ENCODE measurements at places on chromosomes 11 and 22. TPM values are rescaled to one million over a fixed set of nuclear protein-coding genes. Genes with fewer than 3 reads are reported as not detected.

The IFITM10 gene
- 2.2 TPM for total RNA-seq

The FOLR2 gene
- not detected for total RNA-seq

The ANO5 gene
- 0.16 TPM for total RNA-seq

The SPDYC gene
- total RNA-seq = not detected

The ENTHD1 gene
- not detected for total RNA-seq

The ADAMTS8 gene
- not detected for total RNA-seq

The ACRV1 gene
- total RNA-seq = not detected

The SLC43A3 gene
- 44.3 TPM for total RNA-seq

The DEFB131B gene
- not detected for total RNA-seq

The MMP12 gene
- total RNA-seq = not detected

The HOATZ gene
- not detected for total RNA-seq

The MAJIN gene
- total RNA-seq = not detected

The DKK3 gene
- total RNA-seq = 334 TPM

The CHRDL2 gene
- total RNA-seq = not detected

The RIC3 gene
- not detected for total RNA-seq

The OR6A2 gene
- 0.27 TPM for total RNA-seq

The MS4A15 gene
- not detected for total RNA-seq

The SLC6A5 gene
- total RNA-seq = not detected

The ROBO4 gene
- 3.3 TPM for total RNA-seq

The OR5F1 gene
- total RNA-seq = not detected

The GVQW3 gene
- 4.2 TPM for total RNA-seq

The DMC1 gene
- 1.3 TPM for total RNA-seq

The SLC35C1 gene
- 2.7 TPM for total RNA-seq

The IFITM1 gene
- 20.9 TPM for total RNA-seq

The FAU gene
- total RNA-seq = 239 TPM

The SYT12 gene
- not detected for total RNA-seq

The OR51B2 gene
- total RNA-seq = not detected

The MS4A12 gene
- not detected for total RNA-seq

The CABP4 gene
- not detected for total RNA-seq

The IL17REL gene
- total RNA-seq = not detected

The MRPL23 gene
- total RNA-seq = 55.2 TPM

The OR5A1 gene
- total RNA-seq = not detected

The PPME1 gene
- 22.4 TPM for total RNA-seq

The SLC5A12 gene
- 0.09 TPM for total RNA-seq

The ZNHIT2 gene
- total RNA-seq = 9.9 TPM

The ZNRD2 gene
- 27.2 TPM for total RNA-seq

The TUB gene
- total RNA-seq = 19.2 TPM

The MTCH2 gene
- 187 TPM for total RNA-seq

The SYTL2 gene
- 5.2 TPM for total RNA-seq

The OVOL1 gene
- not detected for total RNA-seq

The FADD gene
- 21.8 TPM for total RNA-seq

Measured in fibroblast of the aortic adventitia (primary cell).